ENCODE measurements at places on chromosomes 7 and 10.

- DNase-seq: no peak
Measured at GRCh38 chr10:66378117-66378876, 547.5 kb upstream of the LRRTM3 start.

DNA sequence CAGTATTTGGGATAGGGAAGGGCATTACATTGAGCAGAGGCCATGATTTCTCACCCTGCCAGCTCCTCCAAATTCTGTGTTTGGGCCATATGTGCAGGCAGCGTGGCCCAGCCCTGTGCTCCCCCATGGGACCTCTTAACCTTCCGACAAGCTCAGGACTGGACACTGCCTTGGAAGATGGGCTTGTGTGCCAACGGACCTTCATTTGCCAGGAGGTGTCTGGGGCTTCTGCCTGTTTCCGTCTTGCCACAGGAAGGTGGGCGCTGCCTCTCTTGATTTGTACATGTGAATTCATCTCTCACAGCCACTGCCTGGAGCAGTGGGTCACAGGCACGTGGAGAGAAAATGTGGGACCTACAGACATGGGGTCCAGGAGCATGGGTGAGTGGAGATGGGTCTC lies 272.6 kb downstream of the CCSER2 start:
- DNase-seq: no peak

- DNase-seq: no peak
Measured at GRCh38 chr7:73995330-73995729, 32.6 kb upstream of the ELN start.

DNA sequence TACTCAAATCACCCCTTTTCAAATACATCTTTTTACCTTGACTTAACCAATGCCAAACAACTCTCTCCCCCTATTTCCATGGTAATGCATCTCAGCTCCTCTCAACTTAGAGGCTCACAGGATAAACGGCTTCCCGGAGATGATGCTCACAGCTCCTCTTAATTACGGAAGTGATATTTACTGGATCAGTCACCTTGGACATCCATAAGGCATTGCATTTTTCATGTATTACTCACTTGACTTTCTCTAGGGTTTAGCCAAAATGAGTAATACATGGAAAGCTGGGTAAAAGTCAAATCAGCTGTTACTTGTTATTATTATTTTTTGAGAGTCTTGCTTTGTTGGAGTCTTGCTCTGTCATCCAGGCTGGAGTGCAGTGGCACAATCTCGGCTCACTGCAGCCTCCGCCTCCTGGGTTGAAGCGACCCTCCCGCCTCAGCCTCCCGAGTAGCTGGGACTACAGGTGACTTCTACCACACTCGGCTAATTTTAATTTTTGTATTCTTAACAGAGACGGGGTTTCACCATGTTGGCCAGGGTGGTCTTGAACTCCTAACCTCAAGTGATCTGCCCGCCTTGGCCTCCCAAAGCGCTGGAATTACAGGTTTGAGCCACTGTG lies 73.3 kb upstream of the RHEB start:
- DNase-seq: no peak

GRCh38 chr10:37732685-37733084 lies 124.7 kb downstream of the ZNF248 start:
- DNase-seq: no peak

GRCh38 chr10:124648131-124648475 lies 96.1 kb downstream of the FAM53B start:
- no peak for DNase-seq

DNA sequence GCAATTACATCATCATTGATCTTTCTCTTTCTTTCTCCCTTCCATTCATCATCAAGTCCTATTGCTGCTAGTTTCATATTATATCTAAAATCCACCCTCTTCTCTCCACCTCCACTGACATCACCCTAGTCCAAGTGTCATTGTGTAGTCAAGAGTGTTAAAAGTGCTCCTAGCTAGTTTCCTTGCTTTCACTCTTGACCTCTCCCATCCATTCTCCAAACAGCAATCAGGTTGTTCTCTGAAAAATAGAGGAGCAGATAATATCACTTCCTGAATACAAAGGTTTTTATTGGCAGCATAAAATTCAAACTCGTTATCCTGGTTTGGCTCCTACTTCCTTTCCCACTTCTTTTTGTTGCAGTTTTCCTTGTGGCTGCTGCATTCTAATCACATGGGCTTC lies 61.6 kb upstream of the PHF14 start:
- DNase-seq: no peak

DNA sequence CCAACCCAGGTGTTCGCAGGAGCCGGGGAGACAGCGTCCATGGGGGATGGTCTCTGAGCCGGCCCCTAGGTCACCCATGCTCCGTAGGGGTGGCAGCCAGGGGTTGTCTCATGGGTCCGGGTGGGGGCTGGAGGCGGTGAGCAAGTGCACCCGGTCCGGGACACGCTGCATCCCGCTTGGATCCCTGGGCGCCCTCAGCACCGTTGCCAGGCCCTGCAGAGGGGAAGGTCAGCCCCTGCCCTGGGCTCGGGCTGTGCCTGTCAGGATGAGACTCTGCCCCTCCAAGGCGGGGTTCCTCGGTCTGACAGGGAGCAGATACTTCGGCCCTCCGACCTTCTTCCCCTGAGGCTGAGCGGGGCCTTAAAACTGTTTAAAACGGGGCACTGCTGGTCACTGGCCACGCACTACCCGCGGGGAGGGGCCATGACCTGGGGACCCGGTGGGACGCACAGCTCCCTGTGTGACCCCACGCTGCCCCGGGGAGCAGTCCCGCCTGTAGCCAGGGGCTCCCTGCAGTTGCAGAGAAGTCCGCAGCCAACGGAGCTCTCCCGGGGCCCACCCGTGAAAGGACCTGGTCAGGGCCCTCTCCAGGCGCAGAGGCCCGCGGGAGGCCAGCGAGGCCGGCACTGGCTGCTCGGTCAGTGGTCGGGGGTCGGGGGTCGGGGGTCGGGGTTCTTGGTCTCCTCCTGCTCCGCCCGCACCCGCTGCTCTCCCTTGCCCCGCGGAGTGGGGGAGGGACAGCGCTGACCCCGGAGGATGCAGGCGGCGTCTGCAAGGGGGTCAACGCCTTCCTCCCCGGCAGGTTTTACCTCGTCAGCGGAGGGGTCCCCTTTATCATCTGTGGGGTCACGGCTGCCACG lies 33.4 kb upstream of the KNDC1 start:
- DNase-seq: peak; percentile 10

GRCh38 chr7:15954671-15955354 lies 268.3 kb upstream of the MEOX2 start:
- DNase-seq: no peak

- no peak for DNase-seq
Measured at GRCh38 chr10:12418000-12418399, 68.7 kb downstream of the CAMK1D start.

DNA sequence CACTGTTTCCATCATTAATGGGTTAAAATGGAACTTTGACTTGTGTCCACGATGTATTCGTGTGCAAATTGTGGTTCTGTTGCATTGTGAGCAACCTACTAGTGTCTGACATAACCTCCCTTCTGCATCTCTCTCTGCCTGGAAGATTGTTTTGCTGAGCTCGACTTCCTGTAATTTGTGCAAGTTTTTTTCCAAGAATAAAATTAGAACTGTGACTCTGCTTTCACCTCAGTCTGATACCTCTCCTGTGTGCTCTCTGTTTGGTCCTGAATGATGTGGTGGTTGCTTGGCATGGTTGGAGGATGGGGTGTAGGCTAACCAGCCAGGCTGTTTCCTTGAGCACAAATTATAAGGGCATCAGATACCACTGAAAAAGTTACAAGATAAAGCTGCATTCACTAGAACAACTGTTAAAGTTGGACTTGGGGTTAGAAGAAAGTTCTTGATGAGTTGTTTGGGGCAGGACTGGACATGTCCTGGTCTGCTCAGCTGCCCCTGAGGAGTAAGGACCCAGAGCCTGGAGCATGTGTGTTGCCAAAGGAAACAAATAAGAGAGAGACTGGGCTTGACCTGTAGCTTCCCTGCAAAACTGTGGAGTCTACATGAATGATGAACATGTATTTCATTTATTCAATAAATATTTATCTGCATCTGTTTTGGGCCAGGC lies 1.9 kb upstream of the VOPP1 start:
- peak; percentile 57 for DNase-seq

DNA sequence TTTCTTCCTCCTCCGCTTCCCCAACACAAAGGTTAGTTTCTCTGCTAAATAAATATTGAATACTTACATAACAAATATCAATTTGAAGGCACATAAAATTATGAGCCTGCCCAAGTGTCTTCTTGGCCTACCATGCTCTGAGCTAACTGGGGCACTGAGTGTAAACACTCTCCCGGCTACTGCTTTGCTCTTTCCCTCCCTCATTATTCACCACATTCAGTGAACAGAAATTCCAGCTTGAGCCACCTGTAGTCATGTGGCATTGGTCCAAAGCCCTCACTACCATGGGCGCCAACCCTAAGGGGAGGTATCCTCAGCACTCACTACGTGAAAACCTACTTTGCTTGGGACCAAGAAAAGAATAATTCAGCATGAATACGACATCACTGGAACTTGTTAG lies 409.0 kb downstream of the KCNMA1 start:
- no peak for DNase-seq

DNA sequence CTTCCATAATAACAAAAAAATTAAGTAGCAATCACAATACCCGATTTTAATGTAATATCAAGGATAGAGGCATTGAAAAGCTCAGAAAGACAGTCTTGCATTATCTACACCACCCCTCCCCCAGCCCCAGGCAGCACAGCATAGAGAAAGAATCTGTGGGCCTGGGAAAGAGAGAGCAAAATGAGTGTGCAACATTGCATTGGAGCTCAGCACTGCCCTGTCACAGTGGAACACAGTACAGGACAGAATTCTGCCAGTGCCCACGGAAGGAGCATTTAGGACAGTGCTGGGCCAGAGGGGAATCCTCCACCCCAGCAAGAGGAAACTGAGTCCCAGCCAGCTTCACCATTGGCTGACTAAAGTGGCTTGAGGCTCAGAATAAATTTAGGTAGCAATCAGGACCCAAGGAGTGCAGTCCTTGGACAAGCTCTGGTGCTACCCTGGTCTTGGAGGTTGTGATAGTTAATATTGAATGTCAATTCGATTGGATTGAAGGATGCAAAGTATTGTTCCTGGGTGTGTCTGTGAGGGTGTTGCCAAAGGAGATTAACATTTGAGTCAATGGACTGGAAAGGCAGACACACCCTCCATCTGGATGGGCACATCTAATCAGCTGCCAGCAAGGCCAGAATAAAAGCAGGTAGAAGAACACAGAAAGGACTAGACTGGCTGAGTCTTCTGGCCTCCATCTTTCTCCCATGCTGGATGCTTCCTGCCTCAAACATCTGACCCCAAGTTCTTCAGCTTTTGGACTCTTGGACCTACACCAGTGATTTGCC lies 234.4 kb downstream of the ANK3 start:
- DNase-seq: no peak

DNA sequence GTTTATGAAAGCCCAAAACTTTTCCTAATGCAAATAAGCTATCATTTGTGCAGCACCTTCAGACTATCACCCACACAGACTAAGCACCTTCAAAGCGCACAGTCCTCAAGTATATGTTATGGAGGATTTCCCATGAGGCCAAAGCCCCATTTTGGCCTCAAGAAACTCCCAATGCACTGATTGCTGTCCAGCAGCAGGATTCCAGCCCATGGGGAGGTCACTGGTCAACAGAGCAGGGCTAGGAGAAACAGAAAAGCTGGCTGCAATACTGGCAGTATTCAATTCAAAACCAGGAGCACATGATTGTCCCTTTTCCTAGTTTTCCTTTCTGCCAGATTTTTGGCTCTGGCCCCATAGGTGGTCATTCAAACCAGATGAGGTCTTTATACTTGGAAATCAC lies 24.5 kb upstream of the KIAA1217 start:
- no peak for DNase-seq

GRCh38 chr7:3892157-3892556 lies 591.1 kb downstream of the SDK1 start:
- DNase-seq: no peak

- no peak for DNase-seq
Measured at GRCh38 chr7:129644634-129645230, 33.2 kb downstream of the NRF1 start.

- no peak for DNase-seq
Measured at GRCh38 chr10:75851580-75852345, 420.3 kb downstream of the LRMDA start.
